Esophagus squamous epithelium (tissue), 5 donors: ENCODE measurements at places on chromosomes 7 and 10. TPM values are rescaled to one million over a fixed set of nuclear protein-coding genes. Genes with fewer than 3 reads are reported as not detected.

Gene FEZF1
- not detected for total RNA-seq

Gene CNPY1
- total RNA-seq, result not detected

Gene ANKRD22
- 32.2 TPM for total RNA-seq

Gene HTR5A
- not detected for total RNA-seq

Gene CRCP
- 46.6 TPM for total RNA-seq

Gene RELN
- total RNA-seq, result 6.5 TPM

Gene GPR22
- not detected for total RNA-seq

Gene PTPRN2
- total RNA-seq, result 1.5 TPM

Gene GIMAP4
- total RNA-seq, result 2.1 TPM

Gene ZNF12
- 11.3 TPM for total RNA-seq

Gene RNF133
- total RNA-seq, result 0.40 TPM

Gene TAS2R41
- not detected for total RNA-seq

Gene PRDX3
- 42.9 TPM for total RNA-seq

Gene MYH16
- total RNA-seq, result not detected

Gene NXPH1
- not detected for total RNA-seq

Gene CTAGE8
- 4.5 TPM for total RNA-seq
